Bronchial smooth muscle cell (primary cell): ENCODE measurements at places on chromosomes 11 and 22. TPM values are rescaled to one million over a fixed set of nuclear protein-coding genes. Genes with fewer than 3 reads are reported as not detected.

Gene MPPED1
- total RNA-seq: not detected in 2 replicates

Gene FGF4
- total RNA-seq: not detected in 2 replicates

Gene ZP1
- 0.32 TPM in 1 of 2 replicates, not detected in the other for total RNA-seq

Gene NRGN
- 0.32 TPM in 1 of 2 replicates, not detected in the other for total RNA-seq

Gene KRTAP5-2
- not detected in 2 replicates for total RNA-seq

Gene ADAMTS15
- 23.4 and 29.6 TPM in 2 replicates for total RNA-seq
